ENCODE measurements at places on chromosomes 1 and 21.

GRCh38 chr1:193754732-193755427 lies 568.5 kb upstream of the B3GALT2 start:
- no peak for DNase-seq

DNA sequence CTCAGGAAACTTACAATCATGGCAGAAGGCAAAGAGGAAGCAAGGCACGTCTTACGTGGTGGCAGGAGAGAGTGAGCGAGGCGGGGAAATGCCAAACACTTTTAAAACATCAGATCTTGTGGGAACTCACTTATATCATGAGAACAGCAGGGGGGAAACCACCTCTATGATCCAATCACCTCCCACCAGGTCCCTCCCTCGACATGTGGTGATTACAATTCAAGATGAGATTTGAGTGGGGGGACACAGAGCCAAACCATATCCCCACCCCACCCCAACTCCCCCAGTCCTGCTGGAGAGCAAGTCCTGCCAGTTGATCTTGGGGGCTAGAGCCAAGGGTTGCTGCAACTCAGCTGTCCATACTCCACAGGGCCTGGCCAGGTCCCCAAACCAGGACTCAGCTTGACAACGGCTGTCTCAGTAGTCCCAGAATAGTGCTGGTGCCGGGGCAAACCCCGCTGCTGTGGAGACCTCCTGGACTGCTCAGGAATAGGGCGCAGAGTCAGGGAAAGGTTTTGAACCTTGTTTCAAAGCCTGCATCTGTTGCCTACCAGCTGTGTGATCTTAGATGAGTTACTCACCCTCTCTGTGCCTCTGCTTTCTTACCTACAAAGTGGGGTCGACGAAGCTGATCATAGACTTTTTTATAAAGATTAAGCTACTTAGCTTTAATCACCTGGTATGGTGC lies 79.5 kb downstream of the STUM start:
- peak; percentile 43 for DNase-seq

GRCh38 chr1:212247179-212247721 lies 38.0 kb upstream of the PPP2R5A start:
- DNase-seq, result no peak

DNA sequence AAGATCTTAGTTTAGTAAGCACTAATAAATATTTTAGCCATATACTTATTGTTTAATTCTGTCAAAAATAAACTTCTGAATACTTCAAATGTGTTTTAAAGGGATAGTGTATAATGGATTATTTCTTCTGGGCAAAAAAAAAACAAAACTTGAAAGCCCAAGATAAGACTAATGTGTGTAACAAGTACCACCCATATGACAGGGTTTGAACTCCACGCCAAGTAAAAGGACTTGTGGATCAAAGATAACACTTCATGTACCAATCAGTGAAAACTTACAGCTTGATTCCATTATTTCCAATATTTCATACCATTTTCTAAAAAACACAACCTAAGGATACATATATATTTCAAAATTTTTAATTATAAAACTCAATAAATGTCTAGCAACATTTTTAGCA lies 59.5 kb downstream of the DENND1B start:
- no peak for DNase-seq

- no peak for DNase-seq
These were observed 590.8 kb upstream of the PRMT6 start for GRCh38 chr1:106465666-106466065.

DNA sequence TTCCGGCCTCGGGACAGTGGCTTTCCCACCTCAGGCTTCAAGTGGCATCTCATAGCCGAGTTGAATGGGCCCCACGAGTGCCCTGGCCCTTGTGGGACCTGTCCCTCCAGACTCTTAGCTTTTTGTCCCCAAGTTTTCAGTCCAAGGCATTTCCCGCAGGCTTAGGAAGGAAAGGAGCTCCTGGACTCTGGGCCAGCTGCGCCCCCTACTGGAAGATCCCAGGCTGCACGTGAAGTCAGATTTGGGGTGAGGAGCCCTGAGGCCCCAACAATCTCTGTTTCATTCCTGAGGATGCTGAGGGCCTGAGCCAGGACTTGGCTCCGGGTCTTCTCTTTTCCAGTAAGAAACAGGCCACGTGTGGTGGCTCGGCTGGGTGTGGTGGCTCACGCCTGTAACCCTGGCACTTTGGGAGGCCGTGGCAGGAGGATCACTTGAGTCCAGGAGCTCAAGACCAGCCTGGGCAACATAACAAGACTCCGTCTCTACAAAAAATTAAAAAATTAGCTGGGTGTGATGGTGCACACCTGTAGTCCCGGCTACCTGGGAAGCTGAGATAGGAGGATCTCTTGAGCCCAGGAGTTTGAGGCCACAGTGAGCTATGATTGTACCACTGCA lies 67.4 kb downstream of the ARHGEF10L start:
- peak; percentile 78 for DNase-seq

All from stimulated activated CD8-positive, alpha-beta memory T cell treated with anti-CD3 and anti-CD28 coated beads, Interleukin-4, amount 100 ng/mL, for 48 hours (primary cell).